Activated CD4-positive, alpha-beta memory T cell treated with anti-CD3 and anti-CD28 coated beads for 36 hours (primary cell): ENCODE measurements at places on chromosomes 5 and 9.

DNA sequence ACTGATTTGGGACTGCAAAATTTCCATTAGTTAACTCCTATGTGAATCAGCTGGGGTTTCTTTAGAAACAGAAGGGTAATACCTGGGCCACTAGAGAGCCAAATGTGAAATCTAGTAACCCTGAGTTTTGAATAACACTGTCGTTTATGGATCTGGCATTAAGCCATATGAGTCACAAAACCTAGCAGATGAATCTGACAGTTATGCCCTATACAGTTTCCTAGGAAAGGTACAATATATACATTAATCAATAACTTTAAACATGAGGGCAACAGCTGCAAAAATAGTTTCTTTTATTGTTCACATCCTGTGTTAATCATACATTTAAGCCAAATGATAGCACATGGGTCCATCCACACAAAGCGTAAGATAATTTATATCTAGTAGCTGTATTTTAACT lies 56.9 kb downstream of the PAM start:
- H3K27ac ChIP-seq, result no peak overlapping the region
- peaks cover 9% of the 10 kb centered on the region for H3K4me1 ChIP-seq
- no peak overlapping the region for H3K4me3 ChIP-seq
- no peaks in the 10 kb centered on the region for H3K36me3 ChIP-seq

DNA sequence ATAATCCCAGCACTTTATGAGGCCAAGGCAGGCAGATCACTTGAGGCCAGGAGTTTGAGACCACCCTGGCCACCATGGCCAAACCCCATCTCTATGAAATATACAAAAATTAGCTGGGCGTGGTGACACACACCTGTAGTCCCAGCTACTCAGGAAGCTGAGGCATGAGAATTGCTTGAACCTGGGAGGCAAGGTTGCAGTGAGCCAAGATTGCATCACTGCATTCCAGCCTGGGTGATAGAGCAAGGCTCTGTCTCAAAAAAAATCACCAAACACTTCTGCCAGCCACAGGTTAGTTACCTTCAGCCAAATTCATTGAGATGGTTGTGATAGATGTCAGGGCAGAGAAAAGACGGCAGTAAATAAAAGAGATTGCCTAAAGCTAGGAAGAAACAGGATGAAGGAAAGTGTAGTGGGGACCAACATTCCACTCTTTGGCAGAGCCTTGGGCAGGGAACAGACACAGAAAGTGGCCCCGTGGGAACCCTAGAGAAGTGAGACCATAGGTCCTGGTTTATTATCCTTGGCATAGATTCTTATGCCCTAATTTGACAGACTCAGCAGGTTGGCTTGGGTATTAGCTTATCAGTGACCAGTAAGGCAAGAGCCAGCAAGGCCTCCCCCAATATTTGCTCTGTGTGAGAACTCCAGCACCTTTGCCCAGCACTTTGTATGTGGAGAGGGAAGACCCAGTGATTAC lies 5.5 kb upstream of the CEP120 start:
- peaks cover 6% of the 10 kb centered on the region for H3K27me3 ChIP-seq
- no peaks in the 10 kb centered on the region for H3K36me3 ChIP-seq
- H3K4me1 ChIP-seq, result peaks cover 20% of the 10 kb centered on the region
- no peak for DNase-seq

GRCh38 chr5:9698125-9698826 lies 68.1 kb upstream of the TAS2R1 start:
- no peaks in the 10 kb centered on the region for H3K4me1 ChIP-seq
- no peak overlapping the region for H3K27ac ChIP-seq
- H3K36me3 ChIP-seq, result no peaks in the 10 kb centered on the region
- H3K4me3 ChIP-seq, result no peak overlapping the region
- no peak for DNase-seq

- H3K27ac ChIP-seq, result no peak overlapping the region
- H3K4me1 ChIP-seq, result no peaks in the 10 kb centered on the region
- no peak overlapping the region for H3K4me3 ChIP-seq
- no peaks in the 10 kb centered on the region for H3K27me3 ChIP-seq
- no peaks in the 10 kb centered on the region for H3K36me3 ChIP-seq
These were observed 298.0 kb upstream of the PAPPA start for GRCh38 chr9:115855458-115856133.

- H3K36me3 ChIP-seq, result no peaks in the 10 kb centered on the region
- H3K4me1 ChIP-seq, result no peaks in the 10 kb centered on the region
- no peak overlapping the region for H3K27ac ChIP-seq
- peaks cover 5% of the 10 kb centered on the region for H3K27me3 ChIP-seq
These were observed 38.8 kb upstream of the ZNF618 start for GRCh38 chr9:113837334-113837733.

GRCh38 chr5:156444753-156445291 lies 117.9 kb downstream of the SGCD start:
- no peak overlapping the region for H3K4me3 ChIP-seq
- peaks cover 30% of the 10 kb centered on the region for H3K27me3 ChIP-seq
- H3K27ac ChIP-seq, result no peak overlapping the region
- no peaks in the 10 kb centered on the region for H3K36me3 ChIP-seq
- H3K4me1 ChIP-seq, result no peaks in the 10 kb centered on the region

- H3K4me1 ChIP-seq, result peaks cover 64% of the 10 kb centered on the region
- H3K27ac ChIP-seq, result peak overlapping the region; percentile 74
- DNase-seq, result no peak
- H3K36me3 ChIP-seq, result peaks cover 62% of the 10 kb centered on the region
These were observed 88.8 kb downstream of the SECISBP2 start for GRCh38 chr9:89407070-89407469.

DNA sequence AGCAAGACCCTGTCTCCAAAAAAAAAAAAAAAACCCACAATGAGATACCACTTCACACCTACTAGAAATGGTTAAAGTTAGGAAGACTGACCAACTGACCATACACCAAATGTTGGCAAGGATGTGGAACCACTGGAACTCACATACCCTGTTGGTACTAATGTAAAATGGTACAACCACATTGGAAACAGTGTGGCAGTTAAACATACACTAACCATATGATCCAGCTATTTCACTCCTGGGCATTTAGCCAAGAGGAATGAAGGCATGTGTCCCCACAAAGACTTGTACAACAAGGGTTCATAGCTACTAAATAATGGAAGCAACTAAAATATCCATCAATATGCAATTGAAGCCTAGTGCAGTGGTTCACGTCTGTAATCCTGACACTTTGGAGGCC lies 21.3 kb downstream of the NAIF1 start:
- no peak overlapping the region for H3K27ac ChIP-seq
- H3K27me3 ChIP-seq, result peaks cover 1% of the 10 kb centered on the region
- H3K36me3 ChIP-seq, result no peaks in the 10 kb centered on the region
- no peak for DNase-seq

GRCh38 chr9:94511955-94512265 lies 43.0 kb upstream of the PCAT7 start:
- H3K36me3 ChIP-seq, result no peaks in the 10 kb centered on the region
- no peaks in the 10 kb centered on the region for H3K4me1 ChIP-seq
- H3K27ac ChIP-seq, result no peak overlapping the region
- no peak overlapping the region for H3K4me3 ChIP-seq
- DNase-seq, result no peak
- H3K27me3 ChIP-seq, result peaks cover 3% of the 10 kb centered on the region

DNA sequence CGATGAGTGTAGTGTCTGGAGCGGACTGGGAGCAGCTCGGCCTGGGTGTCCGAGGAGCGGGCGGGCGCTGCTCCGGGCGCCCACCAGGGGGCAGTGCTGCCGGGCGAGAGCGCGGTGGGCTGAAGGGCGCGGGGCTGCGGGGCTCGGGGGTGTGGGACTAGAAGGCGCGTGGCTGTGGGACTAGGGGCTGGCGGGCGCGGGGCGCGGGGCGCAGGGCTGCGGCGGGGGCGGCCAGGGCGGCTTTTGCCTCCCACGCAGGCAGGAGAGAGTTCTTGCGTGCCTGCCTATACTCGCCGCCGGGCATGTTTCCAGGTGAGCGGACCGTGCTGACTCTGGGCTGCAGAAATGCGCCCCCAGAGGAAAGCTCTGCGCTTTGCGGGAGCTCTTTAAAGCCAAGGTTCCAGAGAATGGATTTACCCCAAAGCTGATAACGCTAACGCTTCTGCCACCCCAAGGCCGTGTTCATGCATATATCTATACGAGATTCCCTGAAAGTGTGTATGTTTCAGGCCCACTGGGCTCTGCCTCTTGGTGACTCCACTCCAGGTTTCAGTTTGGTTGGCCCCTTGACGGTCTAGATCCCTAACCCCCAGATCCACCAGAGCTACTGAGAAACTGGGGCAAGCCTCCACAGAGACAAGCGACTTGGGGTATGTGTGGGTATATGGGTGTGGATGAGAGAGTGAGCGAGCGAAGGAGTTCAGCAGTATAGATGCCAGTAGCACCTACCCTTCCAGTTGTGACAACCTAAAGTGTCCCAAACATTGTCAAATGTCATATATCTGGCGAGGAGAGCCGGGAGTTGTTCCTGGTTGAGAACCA lies 56.2 kb downstream of the ACER2 start:
- no peaks in the 10 kb centered on the region for H3K27me3 ChIP-seq
- H3K36me3 ChIP-seq, result no peaks in the 10 kb centered on the region
- H3K4me3 ChIP-seq, result peak overlapping the region; percentile 72

GRCh38 chr5:125486634-125487033 lies 740.2 kb upstream of the ZNF608 start:
- no peak for DNase-seq
- H3K27ac ChIP-seq, result no peak overlapping the region
- H3K4me3 ChIP-seq, result no peak overlapping the region

DNA sequence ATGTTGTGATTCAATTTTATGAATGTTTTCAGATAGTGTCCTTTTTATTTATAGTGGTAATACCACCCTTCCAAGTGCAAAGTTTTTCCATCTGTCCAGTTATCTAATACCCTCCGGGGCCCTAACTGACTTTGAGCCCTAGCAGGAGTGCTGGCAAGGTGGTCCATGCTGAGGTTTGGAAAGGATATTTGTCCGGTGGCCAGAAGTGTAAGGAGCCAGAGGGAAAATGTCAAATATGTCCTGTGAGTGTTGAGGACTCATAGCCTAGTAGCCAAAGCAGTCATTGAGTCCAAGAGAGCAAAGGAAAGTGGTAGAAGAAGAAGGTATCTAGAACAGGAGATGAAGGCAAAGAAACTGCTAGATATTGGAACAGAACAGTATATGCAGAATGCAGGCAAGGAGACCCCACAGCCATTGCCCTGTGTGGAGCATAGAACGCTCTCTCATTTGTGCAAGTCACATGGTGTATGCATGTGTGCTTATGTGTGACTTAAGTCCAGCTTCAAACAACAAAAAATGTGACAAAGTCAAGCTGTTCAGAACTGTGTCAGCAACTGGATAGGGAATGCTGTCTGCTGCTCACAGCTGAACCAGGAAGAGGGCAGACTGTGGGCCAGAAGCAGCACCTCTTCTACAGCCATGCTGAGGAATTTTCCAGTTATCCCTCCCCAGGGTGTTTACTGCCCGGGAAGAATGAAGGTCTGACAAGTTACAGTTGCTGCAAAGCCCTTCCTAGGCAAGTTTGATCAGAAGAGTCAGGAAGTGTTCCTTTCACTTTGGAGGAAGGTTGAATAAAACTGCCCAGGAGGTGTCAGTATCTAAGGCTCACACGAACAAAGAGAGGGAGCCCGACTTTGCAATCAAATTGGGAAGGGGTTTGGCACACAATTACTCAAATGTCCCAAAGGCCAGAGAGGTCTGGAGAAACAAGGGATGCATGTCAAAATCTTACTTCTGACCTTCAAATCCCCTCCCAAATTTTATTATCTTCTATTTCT lies 463.3 kb upstream of the DMAC1 start:
- H3K27ac ChIP-seq, result no peak overlapping the region
- no peaks in the 10 kb centered on the region for H3K4me1 ChIP-seq
- H3K36me3 ChIP-seq, result no peaks in the 10 kb centered on the region
- no peak overlapping the region for H3K4me3 ChIP-seq
- DNase-seq, result no peak
- H3K27me3 ChIP-seq, result no peaks in the 10 kb centered on the region

GRCh38 chr5:9951865-9952516 lies 297.7 kb downstream of the ATPSCKMT start:
- DNase-seq, result no peak
- H3K4me1 ChIP-seq, result no peaks in the 10 kb centered on the region
- H3K27me3 ChIP-seq, result peaks cover 1% of the 10 kb centered on the region
- H3K27ac ChIP-seq, result no peak overlapping the region
- H3K36me3 ChIP-seq, result no peaks in the 10 kb centered on the region
- no peak overlapping the region for H3K4me3 ChIP-seq

GRCh38 chr5:158802941-158803341 lies 296.8 kb downstream of the EBF1 start:
- H3K27ac ChIP-seq, result no peak overlapping the region
- no peak overlapping the region for H3K4me3 ChIP-seq
- DNase-seq, result no peak
- no peaks in the 10 kb centered on the region for H3K36me3 ChIP-seq

GRCh38 chr5:143952809-143953208 lies 140.8 kb downstream of the HMHB1 start:
- H3K4me1 ChIP-seq, result no peaks in the 10 kb centered on the region
- no peak overlapping the region for H3K27ac ChIP-seq
- no peak for DNase-seq
- H3K27me3 ChIP-seq, result peaks cover 4% of the 10 kb centered on the region

GRCh38 chr5:6788956-6789649 lies 75.9 kb downstream of the TENT4A start:
- H3K4me3 ChIP-seq, result no peak overlapping the region
- H3K36me3 ChIP-seq, result no peaks in the 10 kb centered on the region
- no peak for DNase-seq
- H3K27ac ChIP-seq, result no peak overlapping the region

GRCh38 chr5:152505442-152506042 lies 100.5 kb upstream of the NMUR2 start:
- DNase-seq, result peak; percentile 56
- H3K4me1 ChIP-seq, result peaks cover 4% of the 10 kb centered on the region
- H3K36me3 ChIP-seq, result no peaks in the 10 kb centered on the region
- no peak overlapping the region for H3K4me3 ChIP-seq
- peaks cover 12% of the 10 kb centered on the region for H3K27me3 ChIP-seq

DNA sequence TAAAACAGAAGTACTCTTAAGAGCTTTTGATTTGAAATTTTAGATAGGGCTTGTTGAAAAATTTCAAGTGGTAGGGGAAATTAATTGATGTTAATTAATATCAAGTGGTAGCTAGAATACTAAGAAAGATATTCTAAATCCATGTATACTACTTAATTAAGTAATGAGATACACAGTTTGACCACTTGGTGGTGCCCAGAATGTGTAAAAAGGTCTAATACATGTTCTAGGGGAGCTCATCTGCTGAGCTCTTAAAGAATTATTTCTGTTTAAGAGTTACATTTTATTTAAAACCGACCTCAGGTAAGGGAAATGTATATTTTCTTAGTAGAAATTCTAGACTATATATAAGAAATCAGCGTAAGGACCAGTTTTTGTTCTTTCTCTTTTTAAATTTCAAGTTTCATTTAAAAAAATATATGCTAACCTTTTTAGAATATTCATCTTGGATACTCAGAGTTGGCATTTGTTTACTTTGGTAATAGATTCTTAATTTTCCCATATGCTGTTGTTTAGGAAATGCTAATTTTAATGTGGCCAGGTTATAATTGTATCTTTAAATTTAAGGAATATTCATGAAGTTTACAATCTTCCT lies 61.5 kb downstream of the LNPEP start:
- H3K27ac ChIP-seq, result no peak overlapping the region
- H3K4me1 ChIP-seq, result peaks cover 13% of the 10 kb centered on the region
- no peaks in the 10 kb centered on the region for H3K27me3 ChIP-seq
- no peak for DNase-seq
- H3K4me3 ChIP-seq, result no peak overlapping the region
- peaks cover 21% of the 10 kb centered on the region for H3K36me3 ChIP-seq
